ENCODE measurements at places on chromosomes 1 and 21.

DNA sequence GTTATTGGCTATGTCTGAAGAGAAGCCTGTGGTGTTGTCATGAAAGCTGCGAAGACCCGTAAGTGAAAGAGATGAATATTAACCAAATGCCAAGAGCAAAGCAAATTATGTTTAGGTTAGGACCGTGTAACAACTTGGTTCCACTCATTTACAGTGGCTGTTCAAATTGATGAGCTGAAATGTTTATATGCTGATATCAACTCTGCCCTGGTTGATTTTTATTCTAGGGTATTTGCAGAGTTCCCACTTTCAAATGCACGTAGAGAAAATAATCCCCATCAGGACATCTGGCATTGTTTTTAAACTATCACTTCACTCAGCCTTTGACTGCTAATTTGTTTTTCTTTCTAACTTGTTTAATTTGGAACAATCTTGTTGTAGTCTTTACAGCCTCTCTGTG lies 581.6 kb upstream of the ADAMTS5 start:
- DNase-seq, result no peak

- DNase-seq, result no peak
Measured at GRCh38 chr1:224780736-224781135, 148.7 kb upstream of the DNAH14 start.

GRCh38 chr1:170397061-170397460 lies 134.9 kb upstream of the GORAB start:
- DNase-seq, result no peak

DNA sequence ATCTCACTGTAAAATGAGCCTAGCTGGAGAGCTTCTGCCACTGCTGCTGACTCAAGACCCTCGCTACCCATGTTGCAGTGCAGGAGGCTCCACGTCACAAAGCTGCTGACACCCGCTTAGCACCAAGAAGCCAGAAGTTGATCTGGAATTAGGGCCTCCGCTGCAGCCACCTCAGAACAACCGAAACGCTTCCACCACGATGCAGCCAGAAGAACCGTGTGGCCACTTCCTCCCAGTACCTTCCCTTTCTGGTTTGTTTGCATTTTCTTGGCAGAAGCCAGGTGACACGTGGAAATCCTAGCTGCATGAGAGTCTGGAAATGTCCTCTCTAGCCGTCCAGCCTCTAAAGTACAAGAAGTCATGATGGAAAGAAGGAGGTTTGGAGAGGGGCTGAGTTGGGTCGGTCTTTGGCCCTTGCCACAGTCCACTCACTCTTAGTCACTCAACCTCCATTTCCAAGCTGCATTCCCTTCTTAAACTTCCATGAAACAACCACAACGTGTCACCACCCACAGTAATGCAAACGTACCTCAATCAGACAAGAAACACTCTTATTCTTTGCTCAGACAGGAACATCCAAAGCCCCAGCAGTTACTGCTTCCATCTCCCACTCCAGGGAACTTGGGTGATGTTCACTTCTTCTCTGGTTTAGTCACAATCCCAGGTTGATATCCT lies 10.0 kb upstream of the CDA start:
- no peak for DNase-seq

DNA sequence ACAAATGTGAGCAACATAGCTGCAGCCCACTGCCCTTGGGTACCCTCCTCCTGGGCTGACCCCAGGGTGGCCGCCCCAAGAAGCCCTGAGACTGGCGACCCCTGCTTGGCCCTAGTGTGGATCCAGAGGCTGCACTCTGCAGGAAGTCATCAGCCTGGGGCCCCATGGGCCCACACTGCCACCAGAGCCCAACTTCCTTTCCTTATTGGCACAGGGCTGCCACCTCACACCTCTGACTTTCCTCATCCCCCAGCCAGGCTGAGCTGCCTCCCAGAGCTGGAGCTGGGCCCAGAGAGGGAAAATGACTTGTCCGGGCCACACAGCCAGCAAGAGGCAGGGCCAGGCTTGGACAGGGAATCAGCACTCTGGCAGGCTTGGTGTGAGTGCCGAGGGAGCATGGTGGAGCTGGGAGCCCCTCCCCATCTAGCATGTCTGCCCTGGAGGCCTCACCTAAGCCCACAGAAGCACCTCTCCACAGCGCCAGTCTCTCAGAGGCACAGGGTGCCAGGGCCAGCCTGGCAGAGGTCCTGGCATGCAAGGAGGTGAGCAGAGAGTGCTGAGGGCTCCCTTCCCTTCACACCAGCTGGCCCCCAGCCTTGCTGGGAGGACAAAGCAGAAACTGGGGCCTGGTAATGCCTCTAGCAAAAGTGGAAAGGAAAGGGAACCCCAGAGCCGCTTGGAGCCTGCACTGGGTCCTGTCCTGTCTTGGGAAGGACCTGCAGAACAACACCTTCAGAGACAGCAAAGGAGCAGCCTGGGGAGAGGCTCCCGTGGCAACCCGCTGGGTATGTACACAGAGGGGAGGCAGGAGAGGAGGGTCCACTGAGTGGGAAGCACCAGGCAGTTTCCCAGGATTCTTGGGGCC lies 3.2 kb downstream of the RAP1GAP start:
- no peak for DNase-seq

DNA sequence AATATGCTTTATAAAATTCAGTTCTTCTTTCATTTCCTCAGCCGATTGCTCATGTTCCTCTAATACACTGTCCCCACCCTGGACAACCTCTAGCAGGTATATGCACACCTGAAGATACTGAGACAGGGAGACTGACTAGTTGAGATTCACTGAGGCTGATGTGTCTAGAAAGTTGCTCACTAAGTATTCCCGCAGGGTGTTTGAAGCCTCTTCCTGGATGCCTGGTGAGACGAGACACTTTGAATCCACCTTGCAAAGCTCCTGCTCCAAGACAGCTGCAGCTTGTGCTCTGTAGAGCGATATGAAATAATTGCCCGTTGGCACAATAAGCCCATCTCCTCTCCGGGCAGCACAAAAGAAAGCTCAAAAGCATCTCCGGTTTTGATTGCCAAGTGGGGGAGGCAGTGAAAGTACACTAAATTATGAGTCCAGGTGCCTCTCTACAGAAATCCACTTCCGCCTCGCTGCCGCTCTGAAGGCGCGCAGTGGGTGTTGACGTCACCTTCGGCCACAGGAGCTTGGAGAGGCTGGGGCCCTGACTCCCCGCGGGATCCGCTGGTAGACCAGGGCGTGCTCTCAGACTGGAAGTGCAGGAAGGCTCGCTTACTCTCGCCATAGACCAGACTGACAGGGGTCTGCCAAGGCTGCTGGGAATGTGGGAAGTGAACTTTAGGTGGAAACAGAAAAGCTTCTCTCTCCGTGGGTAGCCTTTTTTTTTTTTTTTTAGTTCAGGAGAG lies 46.3 kb downstream of the GPA33 start:
- peak; percentile 66 for DNase-seq

DNA sequence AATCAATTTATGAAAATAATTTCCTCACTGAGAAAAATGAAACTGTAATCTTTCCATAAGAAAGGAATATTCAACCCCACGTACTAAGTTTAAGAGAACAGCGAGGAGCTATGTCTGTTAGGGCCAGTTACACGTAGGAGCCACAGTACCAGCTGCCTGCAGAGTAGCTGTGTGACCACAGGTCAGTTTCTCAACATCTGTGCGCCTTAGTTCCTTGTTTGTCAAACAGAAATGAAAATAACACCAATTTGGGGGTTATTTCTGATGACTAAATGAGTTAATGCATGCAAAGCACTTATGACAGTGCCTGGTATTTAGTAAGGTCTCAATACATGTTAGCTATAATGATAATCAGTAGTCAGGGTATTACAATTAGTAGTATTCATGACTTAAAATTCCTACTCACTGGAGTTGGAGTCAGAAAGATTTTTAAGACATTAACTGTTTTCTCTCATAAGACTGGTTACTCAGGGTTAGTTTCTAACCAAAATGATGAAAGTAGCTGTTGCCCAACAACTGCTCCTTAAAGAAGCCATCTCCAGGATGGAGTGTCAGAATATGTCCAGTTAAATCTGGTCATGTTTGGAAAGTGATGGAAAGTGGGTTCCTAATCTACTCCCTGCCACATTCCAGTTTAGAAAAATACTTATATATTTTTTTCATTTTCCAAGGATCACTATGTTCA lies 85.8 kb upstream of the ZNF648 start:
- DNase-seq, result peak; percentile 16

- no peak for DNase-seq
Measured at GRCh38 chr1:46464013-46464548, 25.6 kb upstream of the DMBX1 start.

- DNase-seq, result no peak
Measured at GRCh38 chr21:43193651-43194302, 25.0 kb downstream of the CRYAA start.

GRCh38 chr1:227885135-227885647 lies 62.5 kb downstream of the WNT9A start:
- no peak for DNase-seq

DNA sequence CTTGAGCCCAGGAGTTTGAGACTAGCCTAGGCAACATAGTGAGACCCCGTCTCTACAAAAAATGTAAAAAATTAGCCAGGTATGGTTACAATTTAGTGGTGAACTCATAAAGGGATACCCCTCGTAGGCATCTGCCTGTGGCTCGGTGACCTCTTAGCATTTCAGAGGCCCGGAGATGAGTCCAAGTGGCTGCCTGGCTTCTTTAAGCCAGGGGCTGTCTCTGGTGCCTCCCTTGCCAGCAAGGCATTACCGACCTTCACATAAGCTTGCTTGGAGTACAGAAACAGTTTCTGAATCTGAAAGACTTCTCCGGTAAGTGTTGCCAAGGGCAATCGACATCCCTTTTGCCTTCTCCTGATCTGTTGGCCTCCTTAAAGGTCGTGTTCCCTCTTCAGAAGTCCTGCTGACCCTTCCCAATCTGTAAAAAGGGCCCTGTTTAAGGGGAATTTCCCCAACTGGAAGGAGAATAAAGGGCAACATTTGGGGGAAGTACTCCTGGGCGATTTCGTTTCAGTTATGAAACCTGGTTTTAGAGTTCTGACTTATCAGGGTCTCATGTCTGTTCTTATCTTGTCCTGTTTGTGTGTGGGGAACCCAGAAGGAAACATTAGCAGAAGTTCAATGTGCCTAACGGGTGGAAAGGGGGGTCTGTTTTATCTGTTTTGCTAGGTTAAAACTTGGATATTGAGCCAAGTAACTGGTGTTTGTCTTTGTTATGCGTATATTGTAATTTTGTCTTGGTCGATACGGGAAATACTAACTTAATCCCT lies 32.9 kb downstream of the KIFAP3 start:
- peak; percentile 81 for DNase-seq

- DNase-seq, result no peak
Measured at GRCh38 chr1:151803915-151804314, 1.3 kb downstream of the LINGO4 start.
